ENCODE measurements at places on chromosomes 1 and 21. TPM values are rescaled to one million over a fixed set of nuclear protein-coding genes. Genes with fewer than 3 reads are reported as not detected.

GRCh38 chr21:36145259-36145658 is 10.4 kb downstream of the CBR3 start:
- no peak for DNase-seq

- no peak for DNase-seq
These were observed 17.3 kb downstream of the KCTD3 start for GRCh38 chr1:215584389-215584788.

Gene GBP6
- total RNA-seq: not detected

DNA sequence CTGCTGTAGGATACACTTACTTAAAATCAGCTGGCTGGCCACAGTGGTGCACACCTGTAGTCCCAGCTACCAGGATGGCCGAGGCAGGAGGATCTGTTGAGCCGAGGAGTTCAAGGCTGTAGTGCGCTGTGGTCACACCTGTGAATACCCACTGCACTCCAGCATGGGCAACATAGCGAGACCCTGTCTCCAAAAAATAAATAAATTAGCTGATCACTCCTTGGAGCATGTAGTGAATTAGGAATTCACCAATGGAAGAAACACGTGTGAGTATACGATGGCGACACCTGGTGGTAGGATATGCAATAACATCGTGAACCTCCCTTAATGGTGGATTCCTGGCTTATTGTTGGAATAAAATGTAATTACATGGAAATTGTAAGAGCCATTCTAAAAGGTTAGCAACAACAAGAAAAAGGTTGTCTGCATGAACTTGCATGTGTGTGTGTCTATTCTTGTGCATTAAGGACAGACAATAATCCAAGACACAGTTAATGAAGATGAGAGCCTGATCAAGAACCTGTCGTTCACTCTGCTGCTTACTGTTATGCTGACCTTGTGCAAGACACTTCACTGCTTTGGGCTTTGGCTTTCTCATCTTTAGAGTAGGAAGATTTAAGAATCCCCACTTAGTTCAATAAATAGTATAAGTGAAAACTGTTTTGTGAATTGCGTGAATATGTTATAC is 38.6 kb upstream of the COX20 start:
- DNase-seq: peak; percentile 58

DNA sequence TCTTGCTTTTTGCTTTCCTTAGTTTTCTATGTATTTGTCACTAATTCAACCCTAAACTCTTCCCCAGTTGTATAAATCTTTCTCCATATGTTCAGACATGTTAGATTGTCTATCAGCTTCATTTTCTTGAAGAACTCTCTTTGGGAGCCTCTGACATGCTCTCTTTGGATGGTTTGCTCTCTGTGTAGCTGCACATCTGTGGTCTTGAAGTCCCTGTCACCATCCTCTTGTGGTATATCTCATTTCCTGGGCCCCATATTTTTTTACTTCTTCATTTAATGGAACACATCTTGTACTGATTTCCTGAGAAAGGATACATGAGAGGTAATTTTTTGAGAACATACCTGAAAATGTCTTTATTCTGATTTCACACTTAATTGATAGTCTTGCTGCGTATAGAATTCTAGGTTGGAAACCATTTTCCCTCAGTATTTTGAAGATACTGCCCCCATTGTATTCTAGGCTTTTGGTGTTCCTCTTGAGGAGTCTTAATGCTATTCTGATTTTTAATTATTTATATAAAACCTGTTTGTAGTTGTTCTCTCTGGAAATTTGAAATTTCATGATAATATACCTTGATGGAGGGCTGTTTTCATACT is 72.6 kb downstream of the ST3GAL3 start:
- DNase-seq: no peak

Gene TNFRSF4
- total RNA-seq: 5.1 TPM

GRCh38 chr1:41328001-41328615 is 33.1 kb upstream of the FOXO6 start:
- no peak for DNase-seq

GRCh38 chr1:86394416-86394815 is 1.7 kb downstream of the ODF2L start:
- DNase-seq: no peak

Gene CAPN2
- total RNA-seq: 276 TPM

DNA sequence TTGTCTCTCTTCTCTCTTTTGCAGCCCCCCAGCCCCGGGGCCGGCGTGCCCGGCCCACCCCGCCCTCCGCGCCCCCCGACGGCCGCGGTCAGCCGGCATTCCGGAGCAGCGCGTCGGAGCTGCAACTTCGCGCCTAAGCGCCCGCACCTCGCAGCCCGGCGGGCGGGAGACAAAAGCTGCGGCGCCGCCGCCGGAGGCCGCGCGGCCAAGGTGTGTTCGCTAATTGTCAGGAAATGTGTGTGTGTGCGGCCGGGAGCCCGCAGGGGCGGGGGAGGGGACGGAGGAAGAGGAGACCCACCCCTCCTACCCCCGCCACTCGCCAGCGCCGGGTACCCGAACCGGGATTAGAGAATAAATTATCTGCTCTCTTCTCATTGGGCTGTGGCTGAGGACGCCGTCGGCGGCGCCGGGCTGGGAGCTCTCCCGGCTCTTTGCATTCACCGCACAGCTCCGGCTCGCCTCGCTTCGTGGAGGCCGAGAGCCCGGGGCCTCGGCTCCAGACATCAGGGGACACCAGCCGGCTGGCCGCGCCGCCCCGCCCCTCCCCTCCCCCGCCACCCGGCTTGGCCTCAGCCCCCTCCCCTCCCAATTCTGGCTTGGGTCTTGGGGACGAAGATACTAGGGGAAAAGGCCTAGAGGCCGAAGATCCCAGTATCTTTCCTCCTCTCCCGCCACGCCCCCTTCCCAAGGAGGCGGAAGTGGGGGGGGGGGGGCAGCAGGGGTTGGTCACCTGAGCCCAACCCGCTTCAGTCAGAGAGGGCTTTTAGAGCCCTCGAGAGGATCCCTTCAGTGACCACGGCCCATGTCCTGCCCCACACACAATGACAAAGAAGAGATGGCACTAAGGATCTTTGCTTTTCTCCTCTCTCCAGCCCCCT is 1.3 kb upstream of the BLACAT1 start:
- DNase-seq: no peak

DNA sequence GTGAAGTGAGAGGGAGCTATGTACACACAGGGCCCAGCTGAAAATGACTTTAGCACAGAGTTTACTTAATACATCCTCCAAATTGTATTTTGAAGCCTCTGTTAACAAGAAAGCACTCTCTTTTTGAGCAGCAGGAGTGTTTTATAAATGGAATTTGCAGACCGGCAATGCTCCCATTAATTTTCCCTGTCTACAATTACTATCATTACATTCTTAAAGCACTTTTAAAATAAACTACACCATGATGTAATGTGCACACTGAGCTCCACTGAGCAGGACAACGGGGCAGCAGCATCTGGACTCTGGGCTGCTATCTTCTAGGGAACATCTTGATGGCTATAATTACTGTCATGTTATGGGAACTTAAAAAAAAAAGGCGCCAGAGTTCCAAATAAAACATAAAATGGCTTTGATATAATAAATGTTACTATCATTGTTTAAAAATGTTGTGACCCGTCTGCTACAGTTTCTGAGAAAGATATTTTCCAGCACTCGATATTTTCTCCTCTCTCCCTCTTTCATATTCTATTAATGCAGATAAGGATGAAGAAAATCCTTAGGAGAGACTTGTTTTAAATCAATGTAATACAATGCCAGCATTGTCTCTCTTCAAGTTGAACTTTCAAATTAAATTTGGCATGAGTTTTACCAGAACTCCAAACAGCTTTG is 150.9 kb downstream of the HLX start:
- peak; percentile 18 for DNase-seq

GRCh38 chr1:49016030-49016977 is 239.6 kb upstream of the BEND5 start:
- DNase-seq: no peak

Gene ARHGEF10L
- 91.9 TPM for total RNA-seq

GRCh38 chr21:44399151-44399954 is 45.9 kb downstream of the TRPM2 start:
- DNase-seq: no peak

DNA sequence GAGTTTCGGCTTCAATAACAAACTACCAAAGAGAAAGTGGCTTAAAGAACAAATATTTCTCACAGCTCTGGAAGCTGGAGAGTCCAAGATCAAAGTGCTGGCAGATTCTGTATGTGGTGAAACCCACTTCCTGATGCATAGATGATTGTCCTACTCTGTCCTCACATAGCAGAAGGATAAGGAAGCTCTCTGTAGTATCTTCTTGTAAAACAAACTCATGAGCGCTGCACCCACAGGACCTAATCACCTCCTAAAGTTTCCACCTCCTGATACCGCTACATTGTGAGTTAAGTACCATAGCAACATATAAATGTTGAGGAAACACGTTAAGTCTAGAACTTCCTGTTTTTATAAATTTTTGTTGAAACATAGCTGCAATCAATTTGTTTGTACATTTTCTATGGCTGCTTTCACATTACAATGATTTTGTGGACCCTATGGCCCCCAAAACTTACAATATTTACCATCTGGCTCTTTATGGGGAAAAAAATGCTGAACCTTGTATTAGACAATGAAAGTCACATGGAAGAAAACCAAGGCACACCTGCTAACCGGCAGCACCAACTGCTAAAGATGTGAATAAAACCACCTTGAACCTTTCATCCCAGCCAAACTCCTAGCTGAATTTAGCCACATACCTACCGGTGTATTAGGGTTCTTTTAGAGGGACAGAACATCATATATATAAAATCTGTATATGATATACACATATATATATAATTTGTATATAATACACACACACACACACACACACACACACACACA is 1423.4 kb downstream of the NCAM2 start:
- DNase-seq: no peak

DNA sequence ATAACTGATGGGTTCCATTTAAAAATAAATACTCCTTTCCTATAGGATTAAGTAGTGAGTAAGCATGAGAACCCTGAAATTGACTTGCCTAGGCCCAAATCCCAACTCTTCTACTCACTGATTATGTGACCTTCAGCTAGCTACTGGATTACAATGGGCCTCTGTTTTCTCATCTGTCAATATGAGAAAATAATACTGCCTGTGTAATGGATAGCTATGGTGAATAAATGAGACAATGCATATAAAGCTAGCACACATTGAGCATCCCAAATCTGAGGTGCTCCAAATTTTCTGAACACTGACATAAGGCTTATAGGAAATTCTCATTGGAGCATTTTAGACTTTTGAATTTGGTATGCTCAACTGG is 5.3 kb upstream of the LRRC8C start:
- no peak for DNase-seq

DNA sequence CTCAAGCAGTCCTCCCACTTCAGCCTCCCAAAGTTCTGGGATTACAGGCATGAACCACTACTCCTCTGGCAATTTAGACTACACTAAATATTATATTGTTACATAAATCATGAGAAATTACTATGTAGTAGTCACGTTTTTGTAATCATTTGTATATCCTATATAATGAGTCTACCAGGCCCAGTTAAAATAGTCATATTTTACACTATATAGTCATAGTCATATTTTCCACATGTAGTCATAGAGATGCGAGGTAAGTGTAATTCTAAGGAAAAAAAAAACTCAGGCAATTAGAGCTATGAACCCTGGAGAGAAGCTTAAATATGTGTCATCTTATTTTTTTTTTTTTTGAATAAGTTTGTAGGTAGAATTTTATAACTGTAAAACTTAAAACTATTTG is 90.0 kb downstream of the FNBP1L start:
- DNase-seq: no peak

DNA sequence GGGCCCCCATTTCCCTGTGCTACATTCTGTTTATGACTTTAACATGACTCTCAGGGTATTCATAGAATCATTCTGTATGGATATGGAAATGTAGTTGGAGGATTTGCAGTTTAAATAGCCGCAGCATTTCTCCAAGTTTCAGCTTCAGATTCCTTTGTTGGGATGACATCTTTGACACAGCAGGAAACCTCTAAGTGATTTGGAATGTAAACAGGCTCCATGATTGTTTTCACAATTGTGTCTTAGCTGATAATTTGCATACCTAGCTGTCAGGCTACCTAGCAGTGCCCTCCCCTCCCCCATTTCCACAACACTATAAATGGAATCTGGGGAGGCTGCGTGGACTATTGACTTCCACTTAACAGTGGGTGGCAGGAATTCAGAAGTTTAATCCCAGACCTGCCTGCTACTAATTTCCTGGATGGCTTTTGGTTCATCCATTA is 290.2 kb downstream of the HLX start:
- DNase-seq: no peak

- no peak for DNase-seq
These were observed 7.8 kb upstream of the LRP8 start for GRCh38 chr1:53335661-53336060.

- no peak for DNase-seq
These were observed 23.0 kb downstream of the CTNNBIP1 start for GRCh38 chr1:9887070-9887469.

DNA sequence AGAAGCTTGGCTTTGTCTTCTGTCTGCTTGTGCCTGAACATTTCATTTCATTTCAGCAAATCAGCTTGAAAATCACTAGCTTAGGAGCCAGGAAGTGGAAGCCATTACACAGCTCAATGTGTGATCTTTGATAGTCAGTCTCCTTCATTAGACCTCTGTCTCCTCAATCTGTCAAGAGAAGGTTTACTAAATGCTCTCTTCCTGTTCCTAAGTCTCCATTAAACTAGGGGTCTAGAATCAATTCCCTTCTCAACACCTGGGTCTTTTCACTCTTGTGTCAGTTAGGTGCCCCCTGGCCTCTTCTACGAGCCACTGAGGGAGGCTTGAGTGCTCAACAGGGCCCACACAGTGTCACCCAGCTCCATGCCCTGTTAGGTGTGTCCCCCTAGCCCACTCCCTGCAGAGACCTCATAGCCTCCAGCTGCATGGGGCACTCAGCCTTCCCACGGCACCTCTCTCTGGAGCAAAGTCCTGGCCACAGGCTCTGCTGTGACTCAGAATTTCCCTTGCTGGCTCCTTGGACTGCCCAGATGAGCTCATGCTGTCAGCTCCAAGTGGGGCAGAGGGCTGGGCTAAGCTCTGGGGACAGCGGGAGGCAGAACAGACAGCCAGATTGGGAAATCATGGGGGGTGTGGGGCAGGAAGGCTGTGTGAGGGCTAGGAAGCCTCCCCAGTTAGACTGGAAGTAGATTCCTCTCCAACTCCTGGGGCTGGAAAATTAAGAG is 115.7 kb upstream of the IPO9 start:
- no peak for DNase-seq

DNA sequence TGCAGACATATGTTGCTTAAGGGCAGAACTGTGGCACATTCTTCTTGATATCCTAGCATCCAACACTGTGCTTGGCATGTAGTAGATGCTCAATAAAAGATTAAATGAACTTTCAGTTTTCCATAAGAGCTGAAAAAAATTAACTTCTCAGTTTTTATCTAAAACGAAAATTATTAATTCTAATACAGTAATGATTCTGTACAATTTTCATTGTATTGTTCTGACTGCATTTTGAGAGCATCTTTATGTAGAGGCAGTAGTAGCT is 46.6 kb downstream of the FGGY start:
- no peak for DNase-seq

GRCh38 chr1:31467005-31467674 is 54.1 kb downstream of the SERINC2 start:
- no peak for DNase-seq

DNA sequence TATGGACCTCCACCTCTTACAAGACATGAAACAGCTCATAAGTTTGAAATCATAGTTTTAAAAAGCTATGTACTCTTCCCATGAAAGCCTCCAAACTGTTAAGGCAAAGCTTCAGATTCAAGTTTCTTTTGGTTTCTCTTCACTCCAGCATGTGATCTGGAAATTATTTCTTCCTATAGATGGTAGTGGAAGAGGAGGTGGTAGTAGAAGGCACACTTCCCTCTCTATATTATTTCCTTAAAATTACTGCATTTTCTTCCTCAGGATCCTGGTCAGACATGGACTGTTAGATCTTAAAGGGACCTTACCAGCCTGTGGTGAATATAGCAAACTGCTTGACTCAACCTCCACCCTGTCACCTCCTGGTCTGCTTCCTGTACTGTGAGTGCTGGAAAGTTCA is 31.9 kb downstream of the NHLH2 start:
- DNase-seq: no peak

All from kidney (tissue), 22 donors.